Ammon's horn (tissue), 1 donor: ENCODE measurements at places on chromosomes 2 and 18.

DNA sequence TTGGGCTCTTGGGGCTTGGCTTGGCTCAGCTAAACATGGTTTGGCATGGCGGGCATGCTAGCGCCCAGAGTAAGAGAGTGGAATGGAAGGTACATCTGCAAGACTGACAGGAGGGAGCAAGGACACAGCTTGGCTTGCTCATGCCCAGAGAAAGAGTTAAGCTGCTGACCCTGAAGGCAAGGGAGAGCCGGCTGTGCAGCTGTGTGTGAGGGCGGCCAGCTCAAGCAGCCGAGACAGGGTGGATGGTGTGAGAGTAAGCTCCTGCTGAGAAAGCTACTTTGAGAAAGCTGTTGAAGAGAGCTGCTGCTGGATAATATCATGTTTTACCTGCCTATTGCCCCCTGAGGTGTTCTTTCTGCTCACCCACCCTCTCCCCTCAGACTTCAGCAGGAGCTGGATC lies 135.6 kb downstream of the CCBE1 start:
- DNase-seq = no peak

DNA sequence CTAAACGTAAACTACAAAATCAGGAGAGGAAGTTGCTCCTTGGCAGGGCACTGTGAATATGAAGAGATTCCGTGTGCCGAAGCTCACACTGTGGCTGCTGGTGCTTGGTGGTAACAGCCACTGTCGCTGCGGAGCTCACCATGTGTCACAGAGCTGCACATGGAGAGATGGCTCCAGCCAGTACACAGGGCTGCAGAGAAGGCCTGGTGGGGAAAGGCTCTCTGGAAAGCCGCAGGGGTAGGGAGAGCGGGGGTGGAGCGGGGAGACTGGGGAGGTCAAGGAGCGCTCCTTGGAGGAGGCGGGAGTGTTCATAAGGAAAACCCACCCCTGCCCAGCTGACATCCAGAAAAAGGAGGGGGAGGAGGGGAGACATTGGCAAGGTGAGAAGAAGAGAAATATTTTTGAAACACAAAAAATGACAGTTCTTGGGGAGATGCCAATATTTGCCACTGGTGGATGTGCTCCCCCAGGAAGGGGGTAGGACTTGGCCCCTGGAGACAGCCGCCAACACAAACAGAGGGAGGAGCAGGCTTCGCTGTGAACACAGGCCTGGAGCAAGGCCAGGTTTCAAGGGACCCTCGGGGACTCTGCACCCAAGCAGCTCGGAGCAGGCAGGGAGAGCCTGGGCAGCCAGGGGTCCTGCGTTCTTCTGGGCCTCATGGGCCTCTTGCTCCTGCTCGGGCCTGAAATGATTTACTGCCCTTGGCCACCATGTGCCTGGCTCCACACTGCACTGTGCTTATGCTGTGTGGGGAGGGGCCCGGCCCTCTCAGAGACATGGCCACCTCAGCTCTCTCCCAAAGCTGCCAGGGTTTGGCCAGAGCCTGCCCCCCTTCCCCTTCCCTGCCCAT lies 102.6 kb upstream of the GLI2 start:
- no peak for DNase-seq

DNA sequence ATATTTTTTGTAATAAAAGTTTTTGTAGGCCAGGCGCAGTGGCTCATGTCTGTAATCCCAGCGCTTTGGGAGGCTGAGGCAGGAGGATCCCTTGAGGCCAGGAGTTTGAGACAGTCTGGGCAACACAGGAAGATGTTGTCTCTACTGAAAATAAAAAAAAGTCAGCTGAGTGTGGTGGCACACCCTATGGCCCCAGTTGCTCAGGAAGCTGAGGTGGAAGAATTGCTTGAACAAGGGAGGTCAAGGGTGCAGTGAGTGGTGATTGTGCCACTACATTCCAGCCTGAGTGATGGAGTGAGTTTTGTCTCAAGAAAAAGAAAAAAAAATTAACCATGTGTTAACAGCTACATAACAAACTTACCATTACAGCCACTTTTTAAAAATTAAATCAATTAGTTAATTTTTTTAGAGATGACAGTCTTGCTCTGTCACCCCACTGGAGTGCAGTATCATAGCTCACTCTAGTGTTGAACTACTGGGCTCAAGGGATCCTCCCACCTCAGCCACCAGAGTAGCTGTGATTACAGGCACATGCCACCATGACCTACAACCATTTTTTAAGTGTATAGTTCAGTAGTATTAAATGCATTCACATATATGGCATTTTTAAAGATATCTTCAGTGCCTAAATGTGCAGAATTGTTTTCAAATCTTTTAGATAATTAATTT lies 67.2 kb upstream of the ACYP2 start:
- no peak for DNase-seq

GRCh38 chr2:196987649-196988364 lies 61.3 kb upstream of the PGAP1 start:
- peak; percentile 83 for DNase-seq

- DNase-seq = no peak
These were observed 22.7 kb downstream of the MGAT5 start for GRCh38 chr2:134276381-134277172.

- DNase-seq = no peak
These were observed 39.3 kb upstream of the EPB41L3 start for GRCh38 chr18:5582849-5583681.

GRCh38 chr2:220269367-220269766 lies 641.9 kb downstream of the SLC4A3 start:
- DNase-seq = no peak

GRCh38 chr2:74715880-74716279 lies 61.8 kb downstream of the SEMA4F start:
- no peak for DNase-seq

- DNase-seq = no peak
These were observed 216.2 kb downstream of the CDH20 start for GRCh38 chr18:61549416-61549815.

DNA sequence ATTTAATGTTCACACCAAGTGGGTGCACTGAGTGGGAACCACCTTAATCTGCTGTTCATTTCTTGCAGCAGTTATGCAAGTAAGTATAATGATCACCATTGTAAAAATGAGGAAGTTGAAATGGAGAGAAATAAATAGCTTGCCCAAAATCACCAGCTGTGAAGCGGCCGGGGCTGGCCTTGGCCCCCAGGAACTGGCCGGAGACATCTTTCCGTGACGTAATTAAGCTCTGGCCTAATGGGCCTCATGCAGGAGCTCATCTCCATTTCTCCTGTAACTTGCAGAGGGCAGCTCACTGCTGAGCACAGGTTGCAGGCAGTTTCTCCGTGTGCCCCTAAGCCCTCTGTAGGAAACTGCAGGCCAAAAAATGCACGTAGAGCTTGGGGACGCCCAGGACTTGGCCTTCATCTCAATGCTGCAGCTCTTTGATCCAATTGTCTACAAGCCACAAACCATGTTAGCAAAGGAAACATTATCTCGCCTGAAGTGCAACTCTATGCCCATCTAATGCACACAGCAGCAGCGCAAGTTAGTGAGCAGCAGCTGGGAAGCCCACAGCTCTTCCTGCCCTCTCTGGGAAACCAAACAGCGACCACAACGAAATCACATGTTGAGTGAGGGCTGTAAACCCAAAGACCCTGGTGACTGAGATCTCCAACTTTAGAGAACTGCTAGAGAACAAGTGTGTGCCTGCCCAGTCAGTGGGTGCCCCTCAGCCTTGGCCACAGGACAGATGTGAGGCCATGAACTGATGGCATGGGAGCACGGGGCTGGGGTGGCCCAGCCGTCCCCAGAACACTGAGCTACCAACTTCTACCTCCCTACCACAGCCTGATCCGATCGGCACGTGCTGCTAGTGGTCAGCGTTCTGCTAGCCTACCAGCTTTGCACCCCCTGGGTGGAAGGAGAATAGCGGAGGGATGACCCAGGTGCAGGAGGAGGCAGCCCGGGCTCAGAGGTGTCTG lies 28.8 kb downstream of the APCDD1 start:
- peak; percentile 53 for DNase-seq

- DNase-seq = peak; percentile 28
These were observed 163.2 kb upstream of the TWIST2 start for GRCh38 chr2:238684362-238685326.

DNA sequence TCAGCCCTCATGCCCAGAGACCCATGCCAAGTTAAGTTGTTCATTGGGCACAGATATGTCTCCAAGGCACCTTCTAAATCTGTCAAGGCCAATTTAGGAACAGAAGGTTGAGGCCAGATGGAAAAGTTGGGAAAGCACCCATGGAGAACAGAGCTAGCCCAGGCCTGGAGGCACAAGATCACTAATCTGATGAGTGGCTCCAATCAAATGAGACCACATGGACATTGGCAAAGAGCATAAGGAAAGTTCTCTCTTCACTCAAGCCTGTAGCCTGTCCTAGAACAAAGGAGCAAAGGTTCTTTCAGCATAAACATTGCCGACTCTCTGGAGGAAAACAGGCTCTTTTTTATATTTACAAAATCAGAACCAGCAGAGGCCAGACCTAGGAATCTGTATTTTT lies 154.8 kb downstream of the RNF152 start:
- DNase-seq = no peak

DNA sequence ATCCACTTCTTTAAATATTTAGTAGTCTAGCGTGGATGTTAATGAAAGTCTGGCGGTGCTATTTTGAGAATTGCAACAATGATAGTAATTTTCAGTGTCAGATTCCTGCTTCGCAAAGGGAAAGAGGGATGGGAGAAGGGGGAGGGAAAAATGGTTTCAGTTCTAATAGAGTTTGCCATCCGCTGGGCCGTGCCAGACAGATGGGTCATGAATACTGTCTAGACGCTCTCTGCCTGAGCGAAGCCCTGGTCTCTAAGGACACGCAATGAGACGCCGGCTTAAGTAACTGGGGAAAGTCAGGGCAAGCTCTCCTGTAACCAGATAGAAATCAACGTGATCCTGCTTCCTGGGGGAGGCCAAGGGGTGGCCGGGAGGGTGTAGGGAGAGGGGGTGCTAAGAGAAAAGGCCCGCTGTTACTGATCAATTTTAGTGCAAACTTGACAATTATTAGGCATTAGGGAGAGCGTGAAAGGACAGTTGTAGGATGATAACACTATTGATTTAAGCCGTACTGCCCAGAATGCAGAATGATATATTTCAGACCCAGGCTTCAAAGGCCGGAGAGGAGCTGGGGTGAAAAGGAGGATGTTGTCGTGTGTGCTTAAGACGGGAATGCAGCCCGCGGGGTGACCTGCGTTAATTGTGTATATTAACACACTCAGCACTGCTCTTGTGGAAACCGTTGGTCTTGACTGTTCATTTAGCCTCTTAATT lies 229.2 kb downstream of the LDLRAD4 start:
- DNase-seq = peak; percentile 59

GRCh38 chr2:47631792-47632398 lies 151.1 kb upstream of the MSH6 start:
- no peak for DNase-seq

GRCh38 chr2:6370753-6371551 lies 494.8 kb downstream of the CMPK2 start:
- no peak for DNase-seq

DNA sequence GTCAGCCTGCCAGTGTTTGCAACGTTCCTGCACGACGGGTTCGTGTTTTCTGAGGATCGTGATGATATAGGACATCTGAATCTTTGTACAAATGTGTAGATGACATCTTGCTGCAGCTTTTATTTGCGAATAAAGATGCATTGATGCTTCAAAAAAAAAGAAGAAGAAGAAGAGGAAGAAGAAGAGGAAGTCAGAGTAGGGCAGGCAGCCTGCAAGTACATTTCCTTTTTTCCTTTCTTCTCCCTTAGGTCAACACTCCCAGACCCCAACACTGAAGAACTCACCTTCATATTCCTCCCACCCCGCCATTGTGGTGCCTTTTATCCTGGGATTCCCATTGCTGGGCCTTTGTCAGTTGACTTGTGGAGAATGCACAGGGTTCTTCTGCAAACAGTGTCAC lies 91.5 kb downstream of the FHOD3 start:
- DNase-seq = no peak

DNA sequence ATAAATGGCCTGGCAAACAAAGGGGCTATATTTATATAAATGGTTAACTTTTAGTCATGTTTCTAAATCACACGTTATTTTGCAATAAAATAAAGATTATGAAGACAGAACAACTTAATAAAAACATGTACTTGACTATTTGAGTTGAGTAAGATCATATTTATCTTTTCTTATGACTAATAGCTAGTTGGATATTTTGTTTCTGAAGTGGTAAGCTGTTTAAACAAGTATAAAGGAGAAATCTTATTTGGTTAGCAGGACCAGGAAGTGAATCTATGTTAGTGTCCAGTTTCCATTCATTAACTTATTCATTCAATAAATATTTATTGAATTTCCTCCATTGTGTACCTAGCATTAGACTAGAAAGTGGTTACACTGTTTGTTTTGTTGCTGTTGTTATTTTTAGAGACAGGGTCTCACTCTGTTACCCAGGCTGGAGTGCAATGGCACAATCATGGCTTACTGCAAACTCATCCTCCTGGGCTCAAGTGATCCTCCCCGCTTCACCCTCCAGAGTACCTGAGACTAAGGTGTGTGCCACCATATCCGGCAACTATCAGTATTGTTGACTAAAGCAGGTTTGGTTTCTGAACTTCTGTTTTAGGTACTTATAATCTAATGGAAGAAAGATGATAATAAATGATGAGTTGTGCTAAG lies 312.6 kb downstream of the DPP10 start:
- no peak for DNase-seq

DNA sequence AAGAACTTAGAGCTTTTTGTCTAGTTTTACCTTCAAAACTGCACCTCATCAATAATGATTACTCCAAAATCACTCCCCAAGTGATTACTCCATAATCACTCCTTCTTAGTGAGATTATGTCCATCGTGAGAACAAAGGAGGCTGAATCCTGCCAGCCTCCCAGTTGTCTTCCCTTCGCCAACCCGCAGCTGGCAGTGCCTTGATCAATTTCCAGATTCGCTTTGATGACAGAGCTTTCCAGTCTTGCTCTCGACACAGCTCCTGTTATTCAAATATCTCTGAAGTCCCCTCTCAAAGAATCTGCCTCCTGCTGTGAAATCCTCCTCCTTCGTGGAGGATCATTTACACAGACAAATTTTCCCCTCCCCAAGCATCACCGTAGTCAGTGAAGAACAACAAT lies 237.7 kb downstream of the EIPR1 start:
- no peak for DNase-seq

- DNase-seq = no peak
These were observed 97.4 kb upstream of the DDX18 start for GRCh38 chr2:117717072-117717471.

GRCh38 chr18:48670751-48671560 lies 132.1 kb downstream of the CTIF start:
- DNase-seq = no peak
